ENCODE measurements at places on chromosomes 3 and 15.
A peak's percentile ranks its signal among the peaks of the same experiment; 100 is the strongest.

DNA sequence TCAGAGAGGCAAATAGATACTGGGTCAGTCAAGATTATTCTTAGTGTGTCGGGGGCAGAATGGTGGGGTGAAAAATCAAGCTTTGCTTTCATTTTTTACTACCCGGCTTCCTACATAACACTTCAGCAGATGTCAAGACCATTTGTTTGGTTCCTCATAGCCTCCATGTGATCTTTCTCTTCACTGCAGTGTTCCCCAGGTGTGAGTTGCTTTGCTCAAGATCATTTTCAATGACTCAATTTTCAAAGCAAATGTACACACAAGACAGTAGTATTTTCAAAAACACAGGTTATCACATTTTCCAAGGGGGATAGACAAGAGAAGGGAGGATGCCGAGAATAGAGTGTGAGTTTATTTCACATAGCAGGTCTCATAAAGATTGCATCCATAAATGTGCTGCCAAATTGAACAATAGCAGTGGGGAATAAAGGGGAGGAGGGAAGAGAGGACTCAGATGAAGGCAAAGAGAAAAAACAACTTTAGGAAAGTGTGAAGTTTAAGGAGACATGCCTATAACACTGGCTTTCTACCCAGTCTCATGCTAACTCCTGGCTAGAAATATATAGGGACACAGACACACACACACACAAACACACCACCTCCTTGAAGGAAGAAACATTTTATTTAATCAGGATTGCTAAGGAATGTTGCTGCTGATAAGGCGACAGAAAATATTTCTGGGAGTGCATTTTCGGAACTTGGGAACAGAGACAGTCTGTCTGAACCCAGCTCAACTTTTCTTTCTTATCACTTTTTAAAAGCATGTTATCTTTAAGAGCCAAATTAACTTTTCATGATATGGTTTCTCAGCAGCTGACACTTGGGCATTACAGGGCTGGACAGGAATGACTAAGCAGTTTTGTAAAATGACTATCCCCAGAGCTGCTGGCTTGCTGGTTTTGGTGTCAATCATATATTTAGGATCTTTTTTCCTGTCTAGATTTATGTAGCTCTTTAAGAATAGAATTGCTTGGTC, 402.4 kb downstream of the RBMS3 start:
- peak; percentile 15 for DNase-seq

DNA sequence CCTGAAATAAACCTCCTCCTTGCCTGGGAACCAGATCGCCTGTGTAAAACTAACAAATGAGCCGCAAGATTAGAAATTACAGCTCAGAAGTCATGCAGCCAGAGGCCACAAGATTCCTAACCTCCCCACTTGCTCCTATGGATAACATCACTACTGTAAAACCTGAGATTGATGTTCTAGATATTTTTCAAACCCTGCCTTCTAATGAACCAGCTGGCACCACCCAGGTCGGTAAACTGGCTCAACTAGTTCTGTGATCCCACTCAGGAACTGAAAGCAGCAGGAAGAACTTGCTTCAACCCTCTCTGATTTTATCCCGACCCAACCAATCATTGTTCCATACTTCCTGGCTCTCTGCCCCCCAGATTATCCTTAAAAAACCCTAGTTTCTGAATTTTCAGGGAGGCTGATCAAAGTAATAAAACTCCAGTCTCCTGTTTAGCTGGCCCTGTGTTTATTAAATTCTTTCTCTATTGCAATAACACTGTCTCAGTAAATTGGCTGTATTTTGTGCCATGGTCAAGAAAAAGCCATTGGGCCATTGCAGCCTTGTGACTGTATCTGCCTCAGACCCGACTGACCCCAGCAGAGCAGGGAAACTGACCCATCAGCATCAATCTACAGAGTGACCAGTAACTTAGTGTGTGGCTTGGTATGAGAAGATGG, 98.9 kb downstream of the RPLP1 start:
- DNase-seq: no peak

- no peak for DNase-seq
Measured at GRCh38 chr15:90807074-90807785, 61.2 kb upstream of the FURIN start.

- DNase-seq: no peak
Measured at GRCh38 chr3:64141476-64141875, 83.8 kb downstream of the PRICKLE2 start.

DNA sequence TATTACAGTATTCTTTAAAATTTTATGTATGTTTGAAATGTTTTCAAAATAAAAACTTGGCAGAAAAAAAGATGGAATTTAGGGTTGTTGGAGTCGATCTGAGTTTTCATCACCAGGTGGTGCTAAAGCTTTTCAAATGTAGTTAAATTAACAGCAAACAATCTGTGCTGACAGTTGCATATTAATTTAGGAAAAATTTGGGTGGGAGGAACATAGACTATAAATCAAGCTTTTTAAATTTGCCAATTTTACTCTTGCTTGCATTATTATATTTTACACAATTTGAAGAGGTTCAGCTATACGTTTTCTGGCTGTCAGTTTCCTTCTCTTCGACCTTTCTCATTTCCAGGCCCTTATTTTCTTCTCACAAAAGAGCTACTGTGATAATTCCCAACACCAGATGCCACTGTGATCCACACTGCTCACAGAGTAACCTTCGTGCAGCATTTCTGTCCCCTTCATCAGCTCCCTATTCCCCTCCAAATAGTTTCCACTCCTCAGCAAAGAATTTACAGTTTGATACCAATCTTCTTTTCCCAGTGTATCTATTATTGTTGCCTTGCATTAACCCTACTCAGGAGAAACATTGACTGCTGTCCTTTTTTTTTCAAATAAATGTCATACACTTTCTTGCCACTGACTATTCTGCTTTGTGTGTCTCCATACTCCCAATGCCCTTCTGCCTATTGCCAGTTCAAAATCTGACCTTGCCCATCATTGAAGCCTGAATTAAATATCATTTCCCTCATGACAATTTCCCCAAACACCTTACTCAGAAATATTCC, 53.4 kb upstream of the EIF5A2 start:
- DNase-seq: peak; percentile 51

GRCh38 chr3:11611341-11611799, 32.3 kb downstream of the VGLL4 start:
- no peak for DNase-seq

DNA sequence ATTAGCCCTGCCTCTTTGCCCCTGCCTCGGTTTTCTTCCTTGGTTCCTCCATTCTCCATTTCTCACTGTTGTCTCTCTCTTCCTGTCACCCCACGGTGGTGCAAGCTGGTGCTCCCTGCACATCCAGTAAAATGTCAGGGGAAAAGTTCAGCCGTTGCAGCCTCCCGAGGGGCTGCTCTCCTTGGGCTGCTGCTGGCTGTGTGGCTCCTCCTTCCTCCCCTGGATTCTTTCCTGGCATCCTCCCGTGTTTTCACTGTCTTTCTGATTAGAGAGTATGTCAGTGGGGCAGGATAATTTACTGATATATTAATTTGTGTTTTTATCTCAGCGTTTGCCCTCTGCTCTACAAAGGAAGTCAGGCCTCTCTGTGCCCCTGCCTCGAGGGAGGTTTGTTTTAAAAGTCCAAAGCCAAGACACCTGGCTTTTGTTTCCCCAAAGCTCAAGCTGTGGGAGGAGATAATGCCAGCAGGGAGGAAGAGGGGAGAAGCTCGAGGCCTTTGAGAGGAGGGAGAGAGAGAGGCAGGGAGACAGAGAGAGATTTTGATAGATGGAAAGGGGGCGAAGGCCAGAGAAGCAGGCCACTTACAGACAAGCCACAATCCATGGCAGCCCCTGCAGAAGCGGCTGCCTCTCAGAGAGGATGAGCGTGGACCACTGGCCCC, 150.3 kb upstream of the NR2F2 start:
- DNase-seq: no peak

- no peak for DNase-seq
Measured at GRCh38 chr15:98865397-98866339, 141.9 kb downstream of the PGPEP1L start.

DNA sequence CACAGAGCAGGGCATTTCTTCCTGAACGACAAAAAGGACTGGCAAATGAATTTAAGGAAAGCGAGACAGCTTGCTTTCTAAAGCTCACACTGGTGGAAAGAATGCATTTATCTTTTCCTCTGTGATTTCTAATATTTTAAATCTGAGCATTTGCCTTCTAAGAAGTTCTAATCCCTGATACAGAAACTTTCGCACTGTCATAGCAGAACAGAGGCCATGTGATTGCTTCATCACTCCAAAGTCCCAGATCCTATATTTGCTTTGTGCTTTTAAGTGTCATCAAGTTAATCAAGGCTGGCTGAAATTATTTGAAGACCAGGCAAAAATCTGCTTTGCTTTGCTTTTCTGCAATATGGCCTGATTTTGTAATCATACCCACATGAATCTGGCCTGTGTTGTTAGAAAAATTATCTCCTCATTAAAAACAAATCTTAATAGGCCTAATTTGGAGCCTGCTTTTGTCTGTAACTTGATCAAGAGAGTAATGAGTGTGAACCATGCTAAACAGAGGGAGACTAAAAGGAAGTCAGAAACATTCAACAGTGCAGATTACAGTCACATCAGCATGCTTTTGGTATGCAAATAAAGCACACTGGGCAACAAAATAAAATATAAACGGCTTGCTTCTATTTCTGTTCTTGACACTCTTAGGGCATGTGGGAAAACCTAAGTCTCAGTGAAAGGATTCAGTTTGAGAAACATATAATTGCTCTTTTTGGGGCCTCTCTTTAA, 178.2 kb upstream of the ADAMTS9 start:
- no peak for DNase-seq

DNA sequence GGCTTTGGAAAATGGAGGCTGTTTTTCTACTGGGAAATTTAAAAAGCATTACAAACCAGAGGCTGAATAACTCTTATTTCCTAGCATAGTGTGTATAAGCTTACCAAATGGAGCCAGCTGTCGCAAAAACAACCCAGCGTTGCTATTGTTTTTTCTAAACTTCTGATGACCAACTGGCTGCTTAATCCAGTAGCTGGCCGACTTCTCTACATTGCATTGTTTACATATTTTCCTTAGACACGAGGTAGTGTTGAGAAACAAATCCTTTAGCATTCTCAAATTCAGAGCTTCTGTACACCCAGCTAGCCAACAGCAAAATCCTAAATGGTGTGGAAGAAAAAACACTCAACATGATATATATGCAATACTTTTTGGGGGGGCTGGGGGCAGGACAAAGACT, 161.0 kb upstream of the ADAMTS9 start:
- no peak for DNase-seq

- peak; percentile 74 for DNase-seq
Measured at GRCh38 chr3:138332472-138333073, 2.9 kb upstream of the NME9 start.

GRCh38 chr15:40550341-40551037, 14.4 kb downstream of the CCDC32 start:
- DNase-seq: peak; percentile 45

GRCh38 chr15:77402740-77403379, 17.0 kb downstream of the PEAK1 start:
- DNase-seq: no peak

DNA sequence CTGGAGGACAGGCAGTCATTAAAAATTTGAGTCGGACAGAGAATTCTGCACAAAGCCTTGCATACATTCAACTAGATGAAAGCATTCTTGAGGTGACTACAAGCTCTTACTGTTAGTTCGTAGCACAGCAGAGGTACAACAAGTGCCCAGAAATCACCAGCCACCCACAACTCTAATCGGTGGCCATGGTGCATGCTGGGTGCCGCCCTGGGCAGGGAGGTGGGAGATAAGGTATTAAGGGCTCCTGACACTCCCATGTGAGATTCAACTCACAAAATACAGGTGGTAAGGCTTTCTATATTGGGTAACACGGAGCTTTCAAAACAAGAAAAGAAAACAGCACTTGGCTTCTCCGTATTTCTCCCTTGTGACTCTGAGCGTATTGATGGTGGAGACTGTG, 66.0 kb downstream of the MEIS2 start:
- DNase-seq: no peak

Data from NAMALWA (cell line).